GM03348 (cell line): ENCODE measurements at places on chromosomes 5 and 9.

- DNase-seq, result peak; percentile 71
Measured at GRCh38 chr5:142597546-142598337, 88.1 kb downstream of the FGF1 start.

- no peak for DNase-seq
Measured at GRCh38 chr5:158739951-158740757, 359.6 kb downstream of the EBF1 start.

DNA sequence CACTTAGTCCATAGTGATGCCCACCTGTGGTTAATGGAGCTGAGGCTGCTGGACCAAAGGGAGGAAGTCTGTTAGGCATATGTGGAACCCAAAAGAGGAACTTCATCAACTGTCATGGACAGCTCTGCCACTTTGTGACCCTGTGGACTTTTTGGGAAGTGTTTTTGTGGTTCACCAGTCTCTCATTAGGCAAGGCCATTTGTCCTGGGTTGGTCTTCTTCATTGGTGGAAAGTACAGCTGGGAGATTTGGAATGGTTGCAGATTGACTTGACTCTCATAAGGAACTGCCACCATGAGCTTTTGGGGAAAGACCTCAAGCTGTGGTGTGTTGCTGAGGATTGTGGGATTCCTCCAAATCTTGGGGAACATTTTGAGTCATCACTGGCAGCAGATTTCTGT lies 31.9 kb upstream of the IL12B start:
- no peak for DNase-seq

GRCh38 chr9:134526584-134527477 lies 114.8 kb upstream of the COL5A1 start:
- DNase-seq, result peak; percentile 73

DNA sequence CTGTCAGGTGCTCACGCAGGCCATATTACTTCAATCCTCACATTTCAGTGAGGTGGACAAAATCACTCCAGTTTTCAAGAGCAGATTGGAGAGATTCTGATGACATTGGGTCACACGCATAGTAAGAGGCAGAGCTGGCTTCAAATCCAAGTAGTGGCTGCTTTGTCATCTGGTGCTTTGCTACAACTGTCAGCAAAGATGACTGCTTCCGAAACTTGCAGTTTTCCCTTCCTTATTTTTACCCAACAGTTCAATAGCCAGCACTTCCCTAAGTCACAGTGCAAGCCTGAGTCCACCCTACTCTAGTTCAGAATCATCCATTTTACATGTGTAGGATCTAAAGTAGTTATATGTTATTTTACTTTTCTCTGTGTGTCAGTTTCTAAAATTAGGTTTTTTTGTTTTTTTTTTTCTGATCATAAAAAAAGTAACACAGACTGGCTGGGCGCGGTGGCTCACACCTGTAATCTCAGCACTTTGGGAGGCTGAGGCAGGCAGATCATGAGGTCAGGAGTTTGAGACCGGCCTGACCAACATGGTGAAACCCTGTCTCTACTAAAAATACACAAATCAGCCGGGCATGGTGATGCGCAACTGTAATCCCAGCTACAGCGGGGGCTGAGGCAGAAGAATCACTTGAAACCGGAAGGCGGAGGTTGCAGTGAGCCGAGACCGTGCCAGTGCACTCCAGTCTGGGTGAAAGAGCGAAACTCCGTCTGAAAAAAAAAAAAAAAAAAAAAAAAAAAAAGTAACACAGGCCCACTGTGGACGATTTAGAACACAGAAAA lies 49.6 kb downstream of the ANKDD1B start:
- DNase-seq, result no peak

GRCh38 chr5:177183142-177183541 lies 49.6 kb downstream of the NSD1 start:
- no peak for DNase-seq

- peak; percentile 47 for DNase-seq
Measured at GRCh38 chr5:86909418-86910295, 291.9 kb downstream of the COX7C start.

GRCh38 chr5:64166201-64166959 lies 737 bp downstream of the RNF180 start:
- no peak for DNase-seq

GRCh38 chr5:98205691-98206461 lies 567.6 kb upstream of the RGMB start:
- peak; percentile 23 for DNase-seq

GRCh38 chr9:138015021-138015829 lies 137.6 kb downstream of the CACNA1B start:
- no peak for DNase-seq

- DNase-seq, result peak; percentile 80
Measured at GRCh38 chr9:92716557-92716956, 46.6 kb upstream of the IPPK start.

GRCh38 chr5:59798862-59799667 lies 94.5 kb downstream of the PDE4D start:
- no peak for DNase-seq

DNA sequence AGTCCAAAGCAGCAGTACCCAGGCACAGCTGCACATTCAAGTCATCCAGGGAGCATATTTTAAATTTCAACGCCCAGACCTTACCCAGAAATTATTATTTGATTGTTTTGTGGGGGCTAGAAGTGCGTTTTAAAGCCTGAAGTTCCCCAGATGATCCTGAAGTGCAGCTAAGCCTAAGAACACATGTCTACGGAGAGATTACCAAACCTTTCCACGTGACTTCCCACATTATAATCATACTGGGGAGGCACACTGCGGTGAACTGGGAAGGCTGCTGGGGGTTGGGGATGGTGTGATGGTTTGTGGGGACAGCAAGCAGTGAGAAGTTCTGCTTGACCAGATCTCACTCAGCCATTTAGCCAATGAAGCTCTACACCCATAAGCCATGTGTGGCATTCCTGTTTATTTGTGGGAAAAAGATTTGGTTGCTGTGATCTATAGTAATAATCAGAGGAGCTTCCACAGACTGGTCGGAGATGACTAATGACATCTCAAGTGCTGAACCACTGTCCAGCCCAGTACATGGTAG lies 93.4 kb upstream of the CDH6 start:
- no peak for DNase-seq

GRCh38 chr5:145887217-145887616 lies 14.4 kb upstream of the GRXCR2 start:
- no peak for DNase-seq

- peak; percentile 53 for DNase-seq
Measured at GRCh38 chr9:121201045-121201737, 478 bp downstream of the RAB14 start.

GRCh38 chr5:90962481-90962880 lies 403.9 kb downstream of the ADGRV1 start:
- DNase-seq, result no peak

DNA sequence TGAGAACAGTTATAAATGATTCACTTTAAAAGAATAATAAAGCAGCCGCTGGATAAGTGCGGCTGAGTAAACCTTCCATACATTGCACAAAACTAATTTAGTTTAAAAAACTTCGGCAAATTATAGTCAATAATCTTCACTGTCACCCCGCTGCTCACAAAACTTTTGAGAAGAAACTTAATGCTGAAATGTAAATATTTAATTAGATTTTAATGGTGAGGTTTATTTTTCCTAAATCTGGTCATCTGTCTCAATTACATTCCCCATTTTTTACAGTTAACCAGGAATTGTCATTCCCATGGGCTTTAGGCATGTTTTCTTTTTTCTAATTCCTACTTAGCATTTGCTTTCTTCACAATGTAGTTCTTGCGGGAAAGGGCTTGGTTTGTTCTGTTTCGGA lies 169.8 kb downstream of the CAAP1 start:
- no peak for DNase-seq
